ENCODE measurements at places on chromosomes 5 and 9.

DNA sequence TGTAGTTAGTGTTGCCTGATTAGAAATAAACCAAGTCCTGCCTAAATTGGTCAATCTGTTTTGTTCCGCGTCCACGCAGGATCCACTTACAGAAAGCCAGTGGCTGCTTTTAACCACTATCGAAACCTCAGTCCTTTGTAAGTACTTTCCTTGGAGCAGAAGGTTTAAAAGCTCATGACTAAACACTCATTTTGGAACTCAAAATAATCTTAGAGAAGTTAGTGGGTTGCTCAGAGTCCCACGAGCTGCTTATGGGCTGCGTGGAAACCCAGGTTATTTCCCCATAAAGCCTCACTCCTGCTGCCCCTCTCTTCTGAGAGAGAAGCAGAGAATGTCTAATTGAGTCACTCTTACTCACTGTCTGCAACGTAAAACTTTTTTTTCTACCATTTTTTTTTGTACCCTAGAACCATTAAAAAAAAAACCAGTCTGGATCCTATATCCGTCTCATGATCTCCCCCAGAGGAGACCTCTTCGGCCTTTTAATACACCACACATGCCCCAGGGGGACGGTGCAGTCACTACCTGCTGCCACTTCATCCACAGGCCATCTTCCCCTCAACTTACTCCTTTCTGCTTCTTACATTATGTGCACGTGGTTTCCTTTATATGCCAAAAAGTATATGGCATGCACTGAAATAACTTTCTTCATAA, 7.6 kb downstream of the BASP1 start:
- DNase-seq: no peak

- no peak for DNase-seq
Measured at GRCh38 chr9:37511016-37512010, 25.6 kb downstream of the POLR1E start.

DNA sequence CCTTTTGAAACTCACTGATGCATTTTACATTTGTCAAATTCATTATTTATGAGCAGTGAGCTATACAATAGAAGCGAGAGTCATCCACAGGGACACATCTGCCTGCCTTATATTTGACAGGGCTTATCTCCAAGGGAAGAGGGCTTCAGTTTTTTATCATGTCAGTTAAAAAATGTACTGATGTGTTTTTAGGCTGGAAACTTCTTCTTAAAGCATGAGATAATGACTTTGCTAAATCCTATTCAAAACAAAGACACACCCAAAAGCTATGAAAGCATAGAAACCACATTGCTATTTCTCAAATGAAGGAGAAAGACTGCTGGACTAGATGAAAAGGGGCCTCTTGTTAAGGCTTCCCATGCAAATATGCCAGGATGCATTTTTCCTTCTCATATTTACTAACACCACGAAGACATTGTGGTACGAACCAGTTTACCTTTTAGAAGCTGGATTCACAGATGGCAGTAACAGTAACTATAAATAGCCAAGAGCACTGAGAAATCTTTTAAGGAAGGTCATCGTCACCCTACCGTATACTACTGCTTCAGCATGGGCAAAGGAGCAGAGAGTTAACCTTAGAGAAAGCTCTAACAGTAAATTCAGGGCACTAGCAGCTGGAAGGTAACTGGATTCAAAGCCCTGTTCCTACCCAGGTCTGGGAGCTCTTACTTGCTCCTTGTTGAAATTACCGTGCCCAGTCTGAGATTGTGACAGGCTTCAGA, 86.3 kb upstream of the IFNK start:
- no peak for DNase-seq

DNA sequence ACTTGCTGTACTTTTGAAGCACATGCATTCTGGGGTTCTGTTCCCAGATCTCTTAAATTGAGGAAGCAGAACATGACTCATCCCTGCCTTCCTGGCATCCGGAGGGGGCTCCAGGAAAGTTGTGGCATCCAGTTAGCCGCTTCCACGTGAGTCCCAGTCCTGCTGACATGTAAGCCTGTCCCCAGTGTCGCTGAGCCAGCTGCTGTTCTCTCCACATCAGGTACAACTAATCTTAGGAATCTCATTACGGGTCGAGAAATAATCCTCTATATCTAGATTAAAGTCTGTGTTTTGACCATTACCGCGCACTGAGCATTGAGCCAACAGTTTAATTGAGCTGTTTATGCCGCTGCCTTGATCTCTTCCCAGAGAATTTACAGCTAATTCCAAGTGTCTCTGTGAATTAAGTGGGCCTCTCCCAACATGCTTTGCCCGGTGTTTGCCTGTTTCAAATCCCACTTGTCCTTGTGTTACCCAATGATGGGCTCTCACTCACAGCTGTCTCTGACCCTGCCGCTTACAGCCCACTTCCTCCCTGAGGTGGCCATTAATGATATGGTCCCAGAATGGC, 10.5 kb upstream of the SHB start:
- DNase-seq: no peak

DNA sequence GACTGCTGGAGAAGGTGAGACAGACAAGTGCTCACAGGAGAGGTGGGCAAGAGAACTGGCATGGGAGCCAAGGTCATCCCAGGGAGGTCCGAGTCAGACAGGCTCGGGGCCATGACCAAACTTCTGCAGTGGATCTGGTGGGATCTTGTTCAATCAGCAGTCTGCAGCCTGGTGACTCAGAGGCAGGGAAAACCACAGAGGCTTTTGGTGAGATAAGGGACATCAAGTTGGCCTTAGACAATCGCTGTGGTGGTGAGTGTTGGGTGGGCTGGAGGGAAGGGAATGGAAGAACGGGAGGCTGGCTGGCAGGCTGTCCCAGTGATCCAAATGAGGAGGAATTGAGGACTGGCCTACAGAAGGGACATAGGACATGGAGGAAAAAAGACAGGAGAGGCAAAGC, 123.8 kb downstream of the TMEM174 start:
- DNase-seq: no peak

DNA sequence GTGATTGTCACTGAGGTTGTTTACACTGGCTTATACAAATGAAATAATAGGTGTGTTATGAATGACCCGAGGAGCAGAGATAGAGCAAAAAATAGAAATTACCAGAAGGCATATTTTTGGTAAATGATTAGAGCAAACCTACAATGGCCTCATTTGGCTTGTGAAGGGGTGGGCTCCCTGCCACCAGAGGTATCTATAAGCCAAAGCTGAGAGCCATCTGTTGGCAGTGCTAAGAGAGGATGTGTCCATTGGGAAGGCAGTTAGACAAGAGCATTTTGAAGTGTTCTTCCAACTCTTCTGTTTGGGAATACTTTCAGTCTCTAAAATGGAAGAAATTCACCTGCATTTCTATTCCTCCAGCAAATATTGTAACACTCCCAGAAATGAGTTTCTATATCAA, 10.6 kb downstream of the NIPAL4 start:
- DNase-seq: no peak

- no peak for DNase-seq
Measured at GRCh38 chr9:117081641-117082317, 333.1 kb downstream of the ASTN2 start.

DNA sequence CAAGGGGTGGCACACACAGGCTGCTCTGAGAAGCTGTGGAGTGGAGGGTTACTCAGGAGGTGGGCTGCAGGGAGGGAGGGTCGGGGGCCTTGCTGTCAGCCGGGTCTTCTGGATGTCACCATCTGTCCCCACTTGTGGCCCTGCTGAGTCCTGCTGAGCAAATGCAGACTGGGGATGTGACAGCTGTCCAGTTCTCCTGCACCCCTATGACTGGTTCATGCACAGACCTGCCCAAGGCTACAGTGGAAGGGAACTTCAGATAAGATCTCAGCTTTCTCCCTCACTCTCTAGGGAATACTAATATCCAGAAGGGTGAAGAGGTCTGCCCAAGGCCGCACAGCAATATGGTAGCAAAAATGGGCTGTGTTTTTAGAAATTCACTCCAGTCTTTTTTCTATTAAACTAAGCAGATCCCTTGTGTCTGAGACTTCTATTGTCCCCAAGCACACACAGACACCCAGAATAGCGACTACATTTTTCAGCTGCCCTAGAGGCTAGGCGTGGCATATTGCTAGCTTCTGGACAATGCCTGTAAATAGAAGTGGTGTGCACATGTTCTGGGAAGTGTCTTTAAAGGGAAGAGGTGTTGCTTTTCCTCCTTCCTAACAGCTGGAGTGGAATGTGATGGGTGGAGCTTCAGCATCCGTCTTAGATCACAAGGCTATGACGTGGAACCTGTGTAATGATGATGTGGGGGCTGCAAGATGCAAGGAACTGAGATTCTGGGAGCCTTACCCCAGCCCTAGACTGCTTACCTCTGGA, 51.1 kb upstream of the TBC1D2 start:
- no peak for DNase-seq

DNA sequence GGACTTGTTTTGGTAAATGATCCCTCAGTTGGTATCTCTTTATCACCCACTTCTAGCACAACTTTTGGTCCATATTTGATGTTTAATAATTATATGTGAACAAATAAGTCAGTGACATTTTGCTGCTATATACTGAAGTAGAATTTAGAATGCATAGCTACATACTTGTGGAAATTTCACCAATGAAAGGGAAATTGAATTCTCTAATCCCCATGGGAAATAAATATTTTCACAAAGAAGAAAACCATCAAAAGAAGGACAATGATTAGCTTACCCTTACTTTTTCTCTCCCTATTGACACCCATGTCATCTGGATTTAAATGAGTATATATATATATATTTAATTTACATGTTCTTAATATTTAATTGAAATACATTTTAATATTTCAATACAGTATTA, 94.3 kb upstream of the DAB2 start:
- DNase-seq: no peak

DNA sequence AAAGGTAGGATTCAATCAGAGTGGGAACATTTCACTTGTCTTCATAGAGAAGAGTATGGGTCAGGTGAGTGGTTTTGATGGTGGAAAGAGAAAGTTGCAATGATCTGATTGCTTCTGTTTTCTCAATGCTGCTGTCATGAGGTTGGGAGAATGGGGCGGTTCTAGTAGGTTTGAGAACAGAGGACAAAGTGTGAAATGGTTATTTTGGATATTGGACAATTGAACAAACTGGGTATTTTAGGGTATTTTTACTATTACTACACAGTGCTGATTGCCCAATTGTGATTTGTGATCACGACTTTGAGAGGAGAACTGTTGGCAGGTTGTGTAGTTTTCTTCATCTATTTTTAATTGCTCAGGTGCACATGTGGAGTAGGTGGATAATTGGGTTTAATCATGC, 60.2 kb downstream of the COMMD10 start:
- no peak for DNase-seq

GRCh38 chr5:149227168-149227826, 44.4 kb upstream of the AFAP1L1 start:
- DNase-seq: no peak

- no peak for DNase-seq
Measured at GRCh38 chr9:99681113-99681512, 140.6 kb upstream of the NR4A3 start.

DNA sequence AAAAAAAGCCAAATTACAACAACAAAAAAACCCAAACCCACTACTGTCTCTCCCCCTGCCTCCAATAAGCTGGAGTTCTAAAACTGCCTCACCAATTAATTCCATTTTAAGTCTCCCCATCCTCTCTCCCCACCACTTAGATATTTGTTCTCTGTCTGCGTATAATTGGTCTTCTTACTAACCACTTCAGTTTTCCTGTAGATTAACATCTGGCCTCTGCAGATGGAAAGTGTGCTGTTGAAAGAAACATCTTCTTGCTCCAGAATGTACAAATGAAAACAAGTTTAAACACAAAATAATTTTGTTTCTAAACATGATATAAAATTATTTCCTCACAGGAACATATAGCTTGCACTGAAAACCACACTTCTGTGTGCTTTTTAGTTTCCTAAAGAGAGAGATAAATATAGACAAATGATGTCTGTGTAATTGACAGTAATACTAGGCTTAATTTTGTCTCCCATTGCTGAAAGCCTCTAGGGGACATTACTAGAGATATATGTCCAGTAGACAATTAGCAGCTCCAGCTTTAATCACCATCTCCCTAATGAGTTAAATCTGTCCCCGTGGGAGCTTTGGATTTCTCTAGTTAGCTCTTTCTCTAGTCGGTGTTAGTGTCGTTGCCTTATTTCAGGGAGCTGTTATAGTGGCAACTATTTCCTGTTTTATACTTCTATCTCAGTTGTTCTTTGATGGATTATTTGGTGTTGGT, 164.0 kb downstream of the ARHGAP26 start:
- no peak for DNase-seq

DNA sequence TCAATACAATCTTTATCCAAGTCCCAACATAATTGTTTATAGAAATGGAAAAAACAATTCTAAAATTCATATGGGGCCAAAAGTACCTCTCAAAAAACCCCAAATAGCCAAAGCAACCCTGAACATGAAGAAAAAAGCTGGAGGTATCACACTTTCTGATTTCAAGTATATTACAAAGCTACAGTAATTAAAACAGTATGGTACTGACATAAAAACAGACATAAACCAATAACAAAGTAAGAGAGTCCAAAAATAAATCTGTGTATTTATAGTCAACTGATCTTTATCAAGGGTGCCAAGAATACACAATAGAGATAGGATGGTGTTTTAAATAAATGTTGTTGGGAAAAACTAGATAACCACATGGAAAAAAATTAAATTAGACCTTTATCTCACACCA, 13.6 kb upstream of the GOLPH3 start:
- no peak for DNase-seq

DNA sequence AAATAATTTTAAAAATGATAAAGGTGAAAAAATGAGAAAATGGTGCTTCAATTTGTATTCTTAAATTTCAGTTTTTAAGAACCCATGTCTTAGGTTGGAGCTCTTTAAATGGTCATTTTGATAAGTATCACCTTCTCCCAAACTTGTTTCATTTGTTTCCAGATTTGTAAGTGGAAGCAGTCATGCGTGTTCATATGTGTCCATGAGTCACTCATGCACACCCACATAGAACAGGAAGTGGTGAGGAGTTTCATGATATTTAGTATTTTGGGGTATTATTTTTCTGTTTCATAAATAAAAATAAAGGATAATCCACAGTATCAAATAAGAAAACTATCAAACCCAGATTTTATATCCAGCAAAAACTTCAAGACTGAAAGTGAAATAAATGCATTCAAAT, 570.4 kb upstream of the ST8SIA4 start:
- DNase-seq: no peak

DNA sequence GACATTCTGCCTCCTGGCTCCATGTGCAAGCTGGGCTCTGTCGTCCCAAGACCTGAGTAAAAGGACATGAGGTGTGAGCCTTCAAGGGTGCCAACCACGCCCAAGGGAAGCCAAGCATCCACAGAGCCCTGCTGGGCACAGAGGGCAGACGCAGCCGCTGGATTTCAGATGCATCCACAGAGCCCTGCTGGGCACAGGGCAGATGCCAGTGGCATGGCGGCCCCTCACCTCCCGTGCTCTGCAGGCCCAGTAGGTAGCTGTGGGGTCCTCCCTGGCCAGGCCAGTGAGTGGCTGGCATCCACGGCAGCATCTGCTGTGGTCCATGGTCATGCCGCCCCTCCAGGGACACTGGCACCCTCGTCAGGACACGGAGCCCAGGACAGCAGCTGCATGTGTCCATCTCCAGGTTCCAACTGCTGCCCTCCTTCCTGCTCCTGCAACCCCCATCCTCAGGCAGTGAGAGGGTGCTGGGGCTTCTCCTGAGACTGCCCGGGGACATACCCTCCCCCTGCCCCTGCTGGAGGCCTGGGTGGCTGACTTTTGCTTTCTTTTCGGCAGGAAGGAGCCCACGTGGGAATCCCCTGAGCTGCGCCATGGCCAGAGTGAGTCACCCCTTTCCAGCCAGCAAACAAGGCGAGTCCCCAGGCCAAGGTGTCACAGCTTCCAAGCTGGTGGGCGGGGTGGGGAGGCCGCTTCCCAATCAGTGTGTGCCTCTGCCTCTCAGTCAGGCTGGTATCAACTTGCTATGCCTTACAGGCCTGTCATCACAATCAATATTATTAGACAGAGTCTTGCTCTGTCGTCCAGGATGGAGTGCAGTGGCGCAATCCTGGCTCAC, 4.0 kb upstream of the TRAF2 start:
- DNase-seq: peak; percentile 90

- no peak for DNase-seq
Measured at GRCh38 chr5:52708463-52708862, 79.3 kb upstream of the ITGA1 start.

Data from stimulated activated CD4-positive, alpha-beta T cell treated with anti-CD3 and anti-CD28 coated beads, Interleukin-2, amount 100 ng/mL, for 24 hours (primary cell).